ENCODE measurements at places on chromosomes 7 and 10. TPM values are rescaled to one million over a fixed set of nuclear protein-coding genes. Genes with fewer than 3 reads are reported as not detected.

The PRPS1L1 gene
- not detected for polyA plus RNA-seq

The PPP3CB gene
- polyA plus RNA-seq: 62.8 TPM

The SAP25 gene
- 7.6 TPM for polyA plus RNA-seq

The JAZF1 gene
- polyA plus RNA-seq: 15.5 TPM

The ETV1 gene
- 40.5 TPM for polyA plus RNA-seq

GRCh38 chr10:6348096-6348874 is 145.6 kb downstream of the PFKFB3 start:
- DNase-seq: no peak

- no peak for DNase-seq
Measured at GRCh38 chr10:7354330-7355047, 56.3 kb downstream of the SFMBT2 start.

DNA sequence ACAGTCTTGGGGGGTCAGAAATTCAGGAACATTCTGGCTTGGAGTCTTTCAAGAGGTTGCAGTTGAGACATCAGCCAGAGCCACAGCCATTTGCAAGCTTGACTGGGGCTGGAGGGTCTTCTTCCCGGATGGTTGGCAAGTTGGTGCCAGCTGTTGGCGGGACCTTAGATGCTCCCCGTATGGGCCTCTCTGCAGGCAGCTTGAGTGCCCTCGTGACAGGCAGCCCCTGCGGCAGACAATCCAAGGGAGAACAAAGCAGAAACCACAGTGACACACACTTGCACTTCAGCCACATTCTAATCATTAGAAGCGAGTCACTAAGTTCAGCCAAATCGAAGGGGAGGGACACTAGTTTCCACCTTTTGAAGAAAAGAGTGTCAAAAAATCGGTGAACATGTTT is 59.4 kb upstream of the MXI1 start:
- DNase-seq: no peak

DNA sequence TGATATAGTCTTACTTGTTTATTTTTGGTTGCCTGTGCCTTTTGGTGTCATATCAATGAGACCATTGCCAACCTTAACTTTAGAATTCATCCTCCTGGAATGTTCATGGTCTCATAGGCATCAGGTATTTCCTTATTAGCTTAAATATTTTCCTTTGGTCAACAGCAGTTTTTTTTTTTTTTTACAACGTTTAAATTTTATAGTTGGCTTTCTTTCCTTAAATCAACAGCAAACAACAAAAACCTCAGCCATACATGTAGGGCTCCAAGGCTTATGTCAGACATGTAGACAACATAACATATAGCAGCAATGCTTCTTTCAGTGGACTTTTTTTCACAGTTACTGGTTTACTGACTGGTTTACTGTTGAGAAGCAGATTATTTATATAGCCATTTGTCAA is 22.7 kb downstream of the ENTPD7 start:
- no peak for DNase-seq

DNA sequence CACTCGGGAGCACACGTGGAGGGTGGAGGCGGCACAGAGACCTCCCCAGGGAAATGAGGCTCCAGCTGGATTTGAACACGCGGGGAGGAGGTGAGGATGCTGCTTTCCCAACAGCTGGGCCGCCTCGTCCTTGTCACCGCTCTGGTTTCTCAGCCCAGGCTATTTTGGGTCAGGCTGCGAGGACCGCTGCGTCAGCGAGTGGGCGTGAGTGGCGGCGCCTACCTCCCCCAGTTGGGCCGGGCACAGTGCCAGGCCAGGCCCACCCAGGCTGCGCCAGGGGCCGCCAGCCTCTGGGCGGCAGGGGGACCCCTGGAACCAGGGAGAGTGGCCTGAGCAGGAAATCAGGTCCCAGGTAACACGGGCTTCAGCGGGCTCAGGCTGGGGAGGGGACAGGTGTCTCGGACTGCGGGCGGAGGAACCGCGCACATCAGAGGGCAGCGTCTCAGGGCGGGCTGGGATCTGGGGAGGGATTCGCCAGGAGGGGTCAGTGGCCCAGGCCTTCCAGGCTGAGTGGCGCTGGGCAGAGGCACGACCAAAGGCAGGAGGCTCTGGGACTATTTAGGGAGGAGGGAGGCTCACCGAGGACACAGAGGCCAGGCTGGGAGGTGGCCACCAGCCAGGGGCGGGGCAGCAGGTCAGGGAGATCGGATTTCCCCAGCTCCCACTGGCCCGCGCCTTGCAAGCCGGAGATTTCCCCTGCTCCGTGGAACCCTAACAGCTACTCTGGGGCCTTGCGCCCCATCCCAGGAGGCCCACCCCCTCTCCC is 125.2 kb upstream of the RET start:
- no peak for DNase-seq

DNA sequence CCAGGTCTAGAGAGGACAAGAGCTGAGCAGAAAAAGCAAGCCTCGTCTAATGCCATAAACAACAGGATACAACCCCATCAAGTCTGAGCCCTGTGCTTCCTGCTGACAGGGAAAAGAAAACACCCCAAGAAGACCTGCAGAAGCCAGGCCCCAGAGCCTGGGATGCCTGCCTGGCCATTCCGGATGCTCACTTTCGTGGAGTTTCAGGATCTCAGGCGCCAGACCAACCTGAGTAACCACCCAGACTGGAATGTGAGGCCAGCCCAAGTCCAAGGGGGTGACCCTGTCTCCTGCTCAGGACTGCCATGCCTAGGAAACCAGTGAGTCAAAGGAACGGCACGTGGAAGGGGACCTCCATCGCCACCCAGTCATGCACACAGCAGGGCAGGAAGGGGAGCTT is 74.3 kb downstream of the PLXNA4 start:
- no peak for DNase-seq

DNA sequence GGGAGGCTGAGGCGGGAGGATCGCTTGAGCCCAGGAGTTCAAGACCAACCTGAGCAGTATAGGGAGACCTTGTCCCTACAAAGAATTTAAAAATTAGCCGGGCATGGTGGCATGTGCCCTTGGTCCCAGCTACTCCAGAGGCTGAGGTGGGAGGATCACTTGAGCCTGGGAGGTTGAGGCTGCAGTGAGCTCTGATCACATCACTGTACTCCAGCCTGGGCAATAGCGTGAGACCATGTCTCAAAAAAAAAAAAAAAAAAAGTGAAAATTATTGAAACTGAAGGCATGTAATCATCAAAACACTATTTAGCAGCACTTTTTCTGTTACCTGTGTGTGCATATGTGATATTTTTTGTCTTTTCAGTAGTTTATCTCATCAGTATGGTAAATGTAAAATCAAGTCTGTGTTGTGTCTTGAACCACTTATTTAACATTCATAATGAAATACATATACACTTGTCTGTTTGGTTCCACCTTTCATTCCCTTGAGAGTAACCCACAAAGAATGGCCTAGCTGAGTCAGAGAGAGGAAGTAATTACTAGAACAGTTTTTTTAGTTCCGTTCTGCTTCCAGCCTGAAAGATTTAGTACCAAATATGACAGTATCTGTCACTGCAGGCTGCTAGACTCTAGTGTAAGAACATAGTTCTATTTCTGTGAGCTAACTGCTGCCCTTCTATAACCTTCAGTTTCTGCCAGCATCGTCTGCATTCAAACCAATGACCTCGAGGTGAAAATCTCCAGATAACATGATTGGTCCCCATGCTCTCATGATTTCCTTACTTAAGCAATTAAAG is 68.6 kb downstream of the MMRN2 start:
- no peak for DNase-seq

DNA sequence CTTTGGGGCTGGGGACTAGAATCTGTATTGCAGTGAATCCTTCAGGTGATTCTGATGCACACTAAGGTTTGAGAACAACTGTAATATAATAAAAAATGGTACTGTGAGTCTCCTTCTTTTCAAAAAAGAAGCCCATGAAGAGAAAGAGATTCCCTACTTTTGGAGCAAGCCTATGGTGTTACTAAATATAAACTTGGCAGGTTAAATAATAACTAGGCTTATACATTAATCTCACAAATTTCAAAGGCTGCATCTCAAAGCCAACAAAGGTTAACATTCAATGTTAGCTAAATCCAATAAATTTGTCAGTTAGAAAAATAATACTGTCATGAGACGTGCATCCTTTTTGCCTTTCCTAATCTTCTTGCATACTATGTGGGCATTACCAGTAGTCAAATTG is 159.7 kb upstream of the LAMB4 start:
- no peak for DNase-seq

DNA sequence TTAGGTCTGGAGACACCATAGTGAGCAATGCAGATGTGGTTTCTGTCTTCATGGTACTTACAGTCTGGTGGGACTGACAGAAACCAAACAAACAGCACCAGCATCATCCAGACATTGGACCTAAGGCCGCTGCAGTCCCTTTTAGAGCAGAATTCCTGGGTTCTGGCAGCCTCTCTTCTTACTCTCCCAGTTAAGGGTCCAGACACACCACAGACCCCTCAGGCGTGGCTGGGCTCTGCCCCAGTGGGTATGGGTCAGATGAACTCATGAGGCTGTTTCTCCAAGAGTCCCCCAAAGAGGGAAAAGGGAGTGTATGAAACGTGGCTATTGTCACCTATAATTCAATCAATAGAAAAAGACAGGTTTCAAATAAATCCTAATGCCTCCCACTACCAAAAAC is 31.3 kb downstream of the PRLHR start:
- DNase-seq: no peak

DNA sequence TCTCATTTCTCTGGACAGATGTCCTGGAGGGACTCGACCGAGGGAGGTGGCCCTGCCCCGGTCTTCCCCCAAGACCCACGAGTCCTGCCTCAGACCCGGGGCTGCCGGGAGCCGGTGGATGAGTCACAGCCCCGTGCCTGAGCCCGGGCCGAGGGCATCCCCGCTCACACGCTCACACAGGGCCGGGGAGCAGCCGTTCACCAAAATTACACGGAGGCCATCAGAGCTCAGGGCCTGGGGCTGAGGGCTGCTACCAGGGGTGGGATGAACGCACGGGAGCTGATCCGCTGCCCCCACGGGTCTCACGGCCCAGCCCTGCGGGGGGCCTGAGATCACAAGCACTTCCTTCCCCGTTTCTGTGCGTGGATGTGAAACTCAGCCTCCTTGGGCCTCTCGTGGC is 17.5 kb downstream of the FAM20C start:
- DNase-seq: no peak

DNA sequence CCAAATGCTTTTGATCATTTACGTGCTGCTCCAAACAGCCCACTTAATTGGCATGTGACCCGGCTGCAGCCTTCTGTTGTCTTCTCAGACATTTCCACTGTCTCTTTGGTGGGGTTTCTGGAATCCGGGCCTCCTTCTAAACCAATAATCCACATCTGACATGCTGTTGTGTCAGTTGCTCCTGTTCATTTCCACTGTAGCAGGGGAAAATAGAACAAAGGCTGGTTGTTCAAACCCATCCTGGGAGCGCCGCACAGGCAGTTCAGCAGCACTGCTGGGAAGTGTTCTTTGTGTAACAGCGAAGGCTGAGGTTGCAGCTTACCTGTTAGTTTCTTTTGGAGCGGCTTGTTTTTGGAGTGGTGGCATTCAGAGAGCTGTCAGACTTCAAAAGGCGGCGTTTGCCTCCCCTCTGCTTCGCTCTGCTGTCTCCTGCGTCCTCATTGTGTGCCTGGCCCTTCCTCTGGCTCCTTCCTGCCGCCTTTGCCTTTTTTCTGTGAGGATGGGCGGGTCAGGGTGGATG is 149.4 kb downstream of the SNX10 start:
- DNase-seq: no peak

DNA sequence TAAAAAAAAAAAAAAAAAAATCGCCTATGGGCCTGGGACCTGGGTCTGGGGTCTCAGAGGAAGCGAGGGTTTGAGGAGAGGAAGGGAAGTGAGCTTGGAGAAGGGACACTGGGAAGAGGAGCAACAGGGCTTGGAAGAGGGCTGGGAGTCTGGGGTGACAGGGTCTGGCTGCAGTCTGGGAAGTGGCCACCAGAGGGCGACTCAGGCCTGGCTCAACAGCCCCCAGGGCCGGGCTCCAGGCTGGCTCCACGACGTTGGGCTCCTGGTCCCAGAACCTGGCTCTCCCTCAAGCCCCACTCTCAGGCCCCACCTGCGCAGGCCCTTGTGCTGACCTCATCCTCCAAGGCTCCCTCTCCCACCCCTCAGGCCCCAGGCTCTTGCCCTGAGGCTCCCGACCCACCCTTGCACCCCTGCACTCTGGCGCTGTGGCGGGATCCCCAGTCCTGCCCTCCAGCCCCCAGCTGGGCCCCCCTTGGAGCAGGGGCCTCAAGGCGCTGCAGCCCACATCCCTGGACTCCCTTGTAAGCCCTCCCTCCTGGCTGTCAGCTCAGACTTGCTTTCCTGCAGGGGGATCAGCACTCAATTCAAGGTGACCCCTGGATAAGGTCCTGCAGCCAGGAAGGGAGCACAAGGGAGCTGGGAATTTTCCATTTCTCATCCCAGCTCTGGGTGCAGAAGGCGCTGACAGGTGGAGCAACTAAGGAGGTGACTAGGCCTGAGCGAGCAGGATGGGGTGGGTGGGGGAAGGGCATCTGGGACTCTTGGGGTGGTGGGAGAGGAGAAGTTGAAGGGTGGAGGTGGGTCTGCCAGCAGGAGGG is 5.4 kb upstream of the SPACDR start:
- no peak for DNase-seq

DNA sequence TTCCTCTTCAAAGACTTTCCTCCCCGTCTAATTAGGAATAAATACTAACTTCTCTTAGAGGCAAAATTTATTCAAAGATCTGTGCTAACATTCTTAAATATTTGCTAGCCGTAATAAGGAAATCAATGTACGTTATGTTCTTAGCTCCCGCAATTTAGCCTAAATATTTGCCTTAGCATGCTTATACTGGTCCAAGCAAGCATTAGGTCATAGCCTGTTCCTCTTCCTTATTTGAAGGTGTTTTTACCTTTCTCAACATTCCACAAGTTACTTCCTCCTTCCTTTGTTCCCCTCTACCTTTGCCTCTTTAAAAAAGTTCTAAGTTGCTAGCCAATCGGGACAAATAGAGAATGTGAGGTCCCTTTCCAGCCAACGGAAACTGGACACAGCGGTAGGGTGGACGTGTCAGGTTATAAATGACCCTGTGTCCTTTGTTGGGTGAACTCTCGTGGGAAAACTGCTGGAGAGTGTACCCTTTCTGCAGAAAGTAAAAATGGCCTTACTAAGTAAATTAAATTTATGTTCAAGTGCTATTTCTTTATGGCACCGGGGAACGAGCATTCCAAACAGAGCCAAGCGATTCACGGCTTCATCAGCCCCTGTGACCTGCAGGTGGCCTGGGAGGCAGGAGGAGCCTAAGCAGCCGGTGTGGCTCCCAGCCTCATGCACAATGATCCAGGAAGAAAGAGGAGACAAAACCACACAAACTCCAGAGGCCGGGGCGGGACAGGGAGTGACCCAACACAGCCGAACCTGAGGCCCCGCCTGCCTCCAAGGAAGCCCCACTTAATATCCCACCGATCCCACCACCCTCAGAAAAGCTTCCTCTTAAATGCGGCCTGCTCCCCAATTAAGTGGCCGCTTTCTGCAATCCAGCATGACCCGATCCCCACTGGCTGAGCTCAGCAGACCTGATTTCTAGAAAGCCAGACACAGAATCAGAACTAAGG is 67.0 kb downstream of the ZRANB1 start:
- DNase-seq: no peak

GRCh38 chr7:117381362-117381761 is 45.9 kb downstream of the ASZ1 start:
- DNase-seq: no peak

DNA sequence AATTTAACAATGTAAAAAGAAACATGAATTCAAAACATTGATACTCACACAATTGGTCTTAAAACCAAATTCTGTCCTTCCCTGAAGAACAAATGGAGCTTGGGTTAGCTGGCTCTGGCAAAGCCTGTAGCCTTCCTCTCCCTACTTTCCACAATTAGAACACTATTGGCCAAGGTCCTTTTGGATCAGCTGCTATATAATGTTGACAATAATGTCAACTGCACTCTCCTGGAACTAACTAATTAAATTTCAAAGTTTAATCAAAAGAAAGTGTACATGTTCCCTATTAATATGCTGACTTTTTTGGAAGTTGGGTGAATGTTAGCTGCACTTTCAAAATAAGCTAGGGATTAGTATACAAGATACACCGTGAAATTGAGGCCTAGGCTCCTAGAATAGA is 440.1 kb upstream of the NFE2L3 start:
- no peak for DNase-seq

Data from left renal cortex interstitium (tissue), 4 donors.